CD4-positive, alpha-beta T cell treated with Interleukin-4 for 1 hour (primary cell): ENCODE measurements at places on chromosomes 7 and 10.

- DNase-seq = no peak
These were observed 72.8 kb upstream of the ADRA2A start for GRCh38 chr10:111004016-111004415.

GRCh38 chr7:44183386-44183785, 5.9 kb downstream of the GCK start:
- no peak for DNase-seq

- no peak for DNase-seq
These were observed 8.3 kb upstream of the RGS10 start for GRCh38 chr10:119550827-119551226.

DNA sequence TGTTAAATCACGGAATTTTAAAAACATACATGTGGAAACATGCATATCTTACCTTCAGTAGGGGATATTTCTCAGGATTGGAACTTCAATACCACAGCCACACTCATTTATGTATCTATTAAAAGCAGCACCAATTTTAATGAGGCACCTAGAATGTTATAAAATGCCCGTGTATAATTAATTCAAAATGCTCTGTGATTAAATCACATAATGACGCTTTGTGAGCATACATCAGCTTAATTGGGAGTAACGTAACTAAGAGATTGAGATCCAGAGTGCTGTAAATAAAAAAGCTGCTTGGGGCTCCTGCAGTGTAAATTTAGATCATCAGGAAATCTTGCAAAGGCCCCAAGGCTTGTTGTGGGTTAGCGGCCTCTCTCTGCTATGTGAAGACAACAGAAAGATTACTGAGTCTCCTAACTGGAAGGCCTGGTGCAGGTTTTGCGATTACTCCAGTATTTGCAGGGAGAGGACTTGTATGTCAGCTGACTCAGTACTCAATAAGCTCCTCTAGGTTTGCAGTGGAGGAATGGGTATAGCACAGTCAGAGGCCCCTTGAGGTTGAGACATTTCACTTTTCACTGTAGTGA, 195.5 kb upstream of the PHYHIPL start:
- DNase-seq = no peak

GRCh38 chr7:142540371-142540770, 208.9 kb upstream of the PRSS1 start:
- DNase-seq = no peak

GRCh38 chr10:21347785-21348170, 177.7 kb downstream of the SKIDA1 start:
- DNase-seq = no peak

DNA sequence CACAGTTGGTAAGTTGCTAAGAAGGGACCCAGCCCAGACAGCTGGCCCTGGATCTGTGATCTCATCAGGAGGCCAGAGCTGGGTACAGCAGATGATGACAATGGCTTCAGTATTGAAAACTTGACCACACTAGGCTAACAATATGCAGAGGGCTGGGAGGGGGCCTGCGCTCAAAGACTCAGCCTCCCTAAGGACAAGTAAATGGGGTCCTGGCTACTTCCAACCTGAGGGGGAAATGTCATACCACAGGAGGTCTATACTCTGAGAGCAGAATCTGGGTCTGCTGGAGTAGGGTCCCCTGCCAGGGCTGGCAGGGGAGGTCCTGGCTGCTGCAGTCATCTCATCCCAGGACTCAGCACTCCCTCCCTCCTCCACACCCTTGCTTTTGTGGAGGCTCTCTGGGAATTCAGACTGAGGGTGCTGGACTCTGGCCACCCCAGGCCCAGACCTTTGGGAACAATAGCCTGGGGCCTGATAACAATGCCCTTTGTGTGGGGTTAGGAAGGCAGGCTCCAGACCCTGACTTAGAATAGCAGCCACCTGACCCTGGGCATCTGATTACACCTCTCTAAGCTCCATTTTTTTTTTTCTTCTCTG, 1.4 kb downstream of the FXYD4 start:
- DNase-seq = no peak

DNA sequence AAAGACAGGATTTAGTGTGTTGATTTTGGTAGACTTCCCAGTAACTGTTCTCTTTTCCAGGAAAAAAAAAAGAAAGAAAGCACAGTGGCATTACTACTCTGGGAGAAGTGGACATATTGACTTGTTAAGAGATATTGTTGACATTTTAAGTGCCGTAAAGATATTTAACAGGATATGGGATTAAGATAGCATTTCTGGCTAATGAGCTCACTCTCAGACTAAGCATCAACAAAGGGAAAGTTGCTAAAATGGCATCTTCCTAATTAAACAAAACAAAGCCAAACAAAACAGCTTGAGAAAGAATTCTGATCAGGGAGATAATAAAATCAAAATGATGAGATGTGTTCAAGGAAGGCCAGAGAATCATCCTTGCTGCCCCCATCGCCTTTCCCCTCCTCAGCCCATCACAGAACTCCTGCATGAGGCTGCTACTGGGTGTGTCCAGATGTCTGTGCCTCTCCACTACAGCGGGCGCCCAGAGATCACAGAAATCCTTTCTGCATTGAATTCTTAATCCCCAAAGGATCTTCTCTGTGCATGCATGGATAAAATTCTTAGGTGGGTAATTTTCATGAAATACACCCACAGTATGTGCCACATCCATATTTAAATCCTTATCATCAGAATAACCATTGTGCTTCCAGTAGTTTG, 270.5 kb downstream of the POU6F2 start:
- no peak for DNase-seq

GRCh38 chr10:18400201-18400905, 251.0 kb downstream of the NSUN6 start:
- no peak for DNase-seq

- peak; percentile 30 for DNase-seq
These were observed 31.2 kb downstream of the SMNDC1 start for GRCh38 chr10:110273474-110273873.

GRCh38 chr10:70430493-70431445, 10.7 kb downstream of the NODAL start:
- DNase-seq = no peak

GRCh38 chr10:80516506-80517075, 21.1 kb upstream of the SH2D4B start:
- DNase-seq = no peak

DNA sequence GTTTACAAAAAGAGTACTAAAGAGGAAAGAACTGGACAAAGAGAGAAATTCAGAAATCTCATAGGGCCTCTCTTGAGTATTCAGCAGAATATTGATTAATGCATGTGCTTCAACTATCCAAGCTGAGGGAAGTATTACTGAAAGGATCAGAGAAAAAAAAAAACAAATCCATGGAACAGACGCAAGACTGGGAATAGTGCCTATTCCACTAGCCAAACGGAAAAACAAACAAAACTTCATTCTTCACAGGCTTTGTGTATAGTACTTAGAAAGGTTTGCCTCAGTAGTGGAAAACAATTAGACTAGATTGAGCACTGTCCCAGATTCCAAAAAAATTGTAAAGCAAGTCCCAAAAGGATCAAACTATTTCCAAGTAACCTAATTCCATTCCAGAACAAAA, 106.2 kb downstream of the TFEC start:
- DNase-seq = no peak

DNA sequence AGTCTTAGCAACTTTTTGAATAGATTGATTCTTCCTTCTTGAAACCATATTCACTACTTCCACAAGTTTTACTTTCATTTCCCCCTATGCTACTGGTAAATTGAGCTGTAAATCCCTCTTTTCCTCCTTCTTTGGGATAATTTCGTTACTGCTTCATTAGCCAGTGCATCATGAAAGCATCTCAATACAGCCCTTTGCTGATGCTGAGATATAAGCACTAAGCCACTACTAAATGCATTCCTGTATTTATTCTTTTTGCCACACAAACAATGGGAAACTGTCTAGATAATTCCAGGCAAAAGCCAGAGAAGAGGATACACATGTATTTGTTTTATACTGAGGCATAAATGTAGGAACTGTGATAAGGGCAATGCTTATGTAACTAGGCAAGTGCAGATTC, 313.9 kb downstream of the NXPH1 start:
- no peak for DNase-seq

DNA sequence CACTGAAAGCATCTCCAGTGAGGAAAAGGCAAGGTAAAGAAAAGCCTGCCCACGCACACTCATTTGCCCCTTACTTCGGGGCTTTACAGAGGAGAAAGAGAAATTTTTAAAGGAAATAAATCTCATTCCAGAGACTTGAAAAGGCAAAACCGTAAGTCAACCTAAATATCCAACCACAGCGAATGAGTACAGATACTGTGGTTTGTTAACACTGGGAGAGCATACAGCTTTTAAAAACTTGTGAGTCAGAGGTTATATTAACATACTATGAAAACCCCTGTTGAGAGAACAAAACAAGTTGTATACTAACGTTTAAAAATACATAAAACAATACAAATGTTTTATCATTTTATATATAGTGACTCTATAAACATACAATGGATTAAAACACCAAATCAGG, 28.6 kb upstream of the ST7 start:
- DNase-seq = no peak

- DNase-seq = no peak
These were observed at the start of gene CTTNBP2 for GRCh38 chr7:117873310-117874190. TSS of gene CTTNBP2 (minus strand) at chr7:117873441. CDS start at chr7:117873415, 26 bp downstream.

GRCh38 chr10:13016426-13016825, 14.9 kb upstream of the CCDC3 start:
- no peak for DNase-seq

DNA sequence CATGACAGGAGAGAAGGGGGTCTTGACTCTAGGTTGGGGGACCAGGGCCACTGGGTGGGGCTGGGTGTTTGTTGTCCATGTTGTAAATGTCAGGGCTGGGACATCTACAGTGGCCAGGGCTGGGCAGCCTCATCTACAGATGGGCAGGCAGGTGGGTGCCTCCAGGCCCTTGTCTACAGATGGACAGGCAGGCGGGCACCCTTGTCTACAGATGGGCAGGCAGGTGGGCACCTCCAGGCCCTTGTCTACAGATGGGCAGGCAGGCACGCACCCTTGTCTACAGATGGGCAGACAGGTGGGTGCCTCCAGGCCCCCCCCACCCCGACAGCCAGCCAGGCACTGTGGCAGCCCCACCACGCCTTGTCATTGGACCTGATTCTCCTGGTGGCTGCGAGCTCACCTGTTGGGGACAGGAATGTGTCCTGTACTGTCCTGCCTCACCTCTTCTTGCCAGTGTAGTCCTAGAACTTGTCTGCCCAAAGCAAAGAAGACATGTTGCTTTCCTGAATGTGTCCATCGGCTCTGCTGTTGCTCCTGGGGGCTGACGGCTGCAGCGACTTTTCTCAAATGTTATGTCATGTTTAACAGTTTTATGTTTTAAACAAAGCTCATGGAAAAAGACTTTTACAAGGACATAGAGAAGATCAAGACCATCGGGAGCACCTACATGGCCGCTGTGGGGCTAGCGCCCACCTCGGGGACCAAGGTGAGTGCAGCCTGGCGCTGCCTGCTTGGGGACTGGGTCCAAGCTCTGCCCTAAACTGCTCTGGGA, 129.9 kb downstream of the ADCY1 start:
- no peak for DNase-seq

GRCh38 chr7:69932034-69932628, 333.9 kb downstream of the AUTS2 start:
- DNase-seq = no peak

DNA sequence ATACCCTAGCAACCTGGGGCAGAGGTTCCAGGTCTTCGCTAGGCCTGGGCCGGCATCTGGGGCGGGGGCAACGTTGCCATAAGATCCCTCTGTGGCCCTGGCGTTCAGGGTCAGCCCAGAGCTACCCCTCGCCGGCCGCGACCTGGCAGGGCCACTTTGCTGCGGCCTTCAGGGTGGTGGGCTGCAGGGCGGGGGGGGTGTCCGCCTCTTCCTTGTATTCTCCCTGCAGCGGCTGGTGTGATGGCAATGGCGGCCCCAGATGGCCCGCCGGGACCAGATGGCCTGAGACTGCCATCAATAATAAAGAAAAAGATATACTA, 539.2 kb upstream of the POT1 start:
- no peak for DNase-seq

DNA sequence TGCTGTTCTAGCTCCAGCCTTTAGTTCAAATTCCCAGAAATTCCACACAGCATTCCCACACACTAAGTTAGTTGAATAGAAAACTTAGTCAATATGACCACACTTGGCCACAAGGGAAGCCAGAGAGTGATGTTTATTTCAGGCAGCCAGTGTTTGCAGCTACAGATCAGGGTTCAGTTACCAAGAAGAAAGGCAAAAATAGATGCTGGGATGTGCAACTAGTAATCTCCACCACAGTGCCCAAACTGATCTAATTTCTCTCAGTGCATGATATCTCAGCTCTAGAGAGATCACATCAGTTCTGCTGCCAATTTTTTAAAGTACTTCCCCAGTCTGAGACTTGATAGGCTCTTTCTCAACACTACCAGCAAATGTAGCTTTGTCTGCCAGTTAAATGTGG, 17.6 kb downstream of the SLF2 start:
- no peak for DNase-seq

- DNase-seq = no peak
These were observed 127.3 kb downstream of the TRIL start for GRCh38 chr7:28830846-28831245.

- DNase-seq = no peak
These were observed 75.5 kb upstream of the RPA3 start for GRCh38 chr7:7793921-7794320.

DNA sequence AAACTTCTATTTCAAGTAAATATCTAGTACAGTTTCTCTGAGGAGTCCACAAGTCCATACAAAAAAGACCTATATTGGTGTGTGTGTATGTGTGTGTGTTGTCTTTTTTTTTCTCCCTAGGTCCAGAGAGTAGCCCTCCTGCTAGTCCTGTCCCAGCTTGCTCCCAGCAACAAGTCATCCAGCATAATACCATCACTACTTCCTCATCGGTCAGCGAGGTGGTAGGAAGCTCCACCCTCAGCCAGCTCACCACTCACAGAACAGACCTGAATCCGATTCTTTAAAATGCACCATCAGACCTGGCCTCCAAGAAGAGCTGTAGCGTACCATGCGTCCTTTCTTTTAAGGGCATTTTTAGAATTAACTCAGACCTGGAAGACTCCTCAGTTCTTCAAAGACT, 139.1 kb downstream of the TRIL start:
- no peak for DNase-seq

DNA sequence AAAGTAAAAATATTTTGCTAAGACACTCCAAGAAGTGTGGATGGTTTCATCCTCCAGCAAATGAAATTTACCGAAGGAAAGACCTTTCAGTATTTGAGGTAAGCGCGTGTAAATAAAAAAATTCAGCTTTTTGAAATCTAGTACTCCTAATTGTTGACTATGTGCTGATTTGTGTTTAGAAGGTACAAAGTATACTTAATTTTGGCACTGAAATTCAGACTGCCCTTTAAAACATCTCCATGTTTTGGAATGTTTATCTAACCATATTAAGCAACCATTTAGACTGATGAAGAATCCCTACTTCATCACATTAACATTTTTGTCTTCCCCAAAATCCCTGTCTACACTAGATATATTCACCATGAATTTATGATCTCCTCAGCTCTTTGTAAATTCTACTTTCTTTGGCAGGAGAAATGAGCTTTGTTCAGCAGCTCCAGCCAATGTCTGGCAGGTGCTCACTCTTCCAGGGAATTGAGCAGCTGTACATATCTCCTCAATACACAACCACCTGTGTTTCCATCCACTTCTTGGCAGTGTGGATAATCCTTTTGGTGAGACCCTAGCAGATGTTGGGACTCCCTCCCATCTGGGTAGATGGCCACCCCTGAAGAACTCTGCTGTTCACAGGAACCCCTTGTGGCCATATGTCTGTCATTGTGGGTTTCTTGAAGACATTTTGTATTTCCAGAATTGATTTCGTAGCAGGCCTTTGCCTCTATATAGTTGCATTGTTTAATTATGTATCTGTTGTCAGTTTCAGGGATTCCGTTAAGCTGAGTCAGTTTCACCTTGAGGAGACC, 129.4 kb upstream of the SAMD8 start:
- DNase-seq = no peak

- DNase-seq = no peak
These were observed 9.5 kb upstream of the BLNK start for GRCh38 chr10:96280859-96281258.

- no peak for DNase-seq
These were observed 115.2 kb upstream of the PITRM1 start for GRCh38 chr10:3287572-3288445.
